ENCODE measurements at places on chromosomes 7 and 10. TPM values are rescaled to one million over a fixed set of nuclear protein-coding genes. Genes with fewer than 3 reads are reported as not detected.

- no peak for DNase-seq
- no peaks in the 10 kb centered on the region for H3K4me1 ChIP-seq
- no peaks in the 10 kb centered on the region for H3K36me3 ChIP-seq
These were observed 478.3 kb downstream of the DNAJB6 start for GRCh38 chr7:157814931-157815705.

DNA sequence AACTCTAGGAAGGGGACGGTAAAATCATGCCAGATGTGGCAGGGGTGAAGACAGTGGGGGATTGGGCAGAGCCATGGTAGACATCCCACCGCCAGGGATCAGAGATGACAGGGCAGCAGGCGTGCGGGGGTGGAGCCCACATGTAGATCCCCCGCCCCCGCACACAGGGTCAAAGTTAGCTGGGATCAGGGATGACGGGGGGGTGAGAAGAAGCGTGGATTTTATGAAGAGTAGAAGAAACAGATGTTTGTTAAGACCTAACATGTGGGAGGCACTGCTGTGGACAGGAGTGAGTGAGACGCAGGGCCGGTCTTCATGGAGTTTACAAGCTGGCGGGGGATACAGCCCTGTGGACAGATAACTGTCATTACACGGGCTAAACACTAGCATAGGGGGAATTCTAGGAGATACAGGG is 154.0 kb upstream of the KLF14 start:
- H3K36me3 ChIP-seq: peaks cover 27% of the 10 kb centered on the region
- peak overlapping the region; percentile 85 for H3K27ac ChIP-seq
- DNase-seq: no peak
- no peaks in the 10 kb centered on the region for H3K27me3 ChIP-seq
- no peak overlapping the region for H3K4me3 ChIP-seq

DNA sequence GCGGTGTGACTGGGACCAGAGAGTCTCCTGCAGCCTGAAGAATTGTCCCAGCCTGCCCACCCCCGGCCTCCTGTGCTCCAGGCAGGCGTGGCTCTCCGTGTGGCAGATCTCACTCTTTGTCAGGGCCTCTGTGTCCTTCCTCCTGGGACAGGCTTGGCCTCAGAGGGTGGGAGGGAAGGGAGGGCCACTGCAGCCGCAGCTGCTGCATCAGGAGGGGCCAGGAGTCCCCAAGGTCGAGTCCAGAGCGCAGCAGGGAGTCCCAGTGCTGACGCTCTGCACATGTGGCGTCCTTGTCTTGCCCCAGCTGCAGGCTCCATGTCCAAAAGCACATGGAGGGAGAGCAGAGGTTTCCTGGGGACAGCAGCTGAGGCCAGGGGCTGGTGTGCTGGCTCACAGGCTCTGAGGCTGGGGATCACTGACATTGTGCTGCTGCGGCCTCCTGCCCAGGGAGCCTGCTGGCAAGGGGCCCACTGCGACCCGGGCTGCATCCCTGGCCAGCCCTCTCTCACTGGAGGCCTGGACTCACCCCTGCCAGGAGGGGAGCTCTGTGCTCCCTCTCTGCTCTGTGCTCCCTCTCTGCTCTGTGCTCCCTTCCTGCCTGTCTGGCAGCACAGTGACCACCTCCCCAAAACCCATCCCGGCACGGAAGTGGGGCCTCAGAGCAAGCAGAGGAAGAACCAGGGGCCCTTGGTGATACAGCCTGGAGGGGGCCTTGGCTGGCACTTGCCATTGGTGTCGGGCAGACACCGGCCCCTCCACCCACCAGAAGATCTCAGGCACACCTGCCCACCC is 114.6 kb upstream of the RET start:
- H3K4me1 ChIP-seq: no peaks in the 10 kb centered on the region
- no peak overlapping the region for H3K27ac ChIP-seq
- DNase-seq: no peak
- no peaks in the 10 kb centered on the region for H3K36me3 ChIP-seq
- H3K27me3 ChIP-seq: no peaks in the 10 kb centered on the region
- no peak overlapping the region for H3K4me3 ChIP-seq

DNA sequence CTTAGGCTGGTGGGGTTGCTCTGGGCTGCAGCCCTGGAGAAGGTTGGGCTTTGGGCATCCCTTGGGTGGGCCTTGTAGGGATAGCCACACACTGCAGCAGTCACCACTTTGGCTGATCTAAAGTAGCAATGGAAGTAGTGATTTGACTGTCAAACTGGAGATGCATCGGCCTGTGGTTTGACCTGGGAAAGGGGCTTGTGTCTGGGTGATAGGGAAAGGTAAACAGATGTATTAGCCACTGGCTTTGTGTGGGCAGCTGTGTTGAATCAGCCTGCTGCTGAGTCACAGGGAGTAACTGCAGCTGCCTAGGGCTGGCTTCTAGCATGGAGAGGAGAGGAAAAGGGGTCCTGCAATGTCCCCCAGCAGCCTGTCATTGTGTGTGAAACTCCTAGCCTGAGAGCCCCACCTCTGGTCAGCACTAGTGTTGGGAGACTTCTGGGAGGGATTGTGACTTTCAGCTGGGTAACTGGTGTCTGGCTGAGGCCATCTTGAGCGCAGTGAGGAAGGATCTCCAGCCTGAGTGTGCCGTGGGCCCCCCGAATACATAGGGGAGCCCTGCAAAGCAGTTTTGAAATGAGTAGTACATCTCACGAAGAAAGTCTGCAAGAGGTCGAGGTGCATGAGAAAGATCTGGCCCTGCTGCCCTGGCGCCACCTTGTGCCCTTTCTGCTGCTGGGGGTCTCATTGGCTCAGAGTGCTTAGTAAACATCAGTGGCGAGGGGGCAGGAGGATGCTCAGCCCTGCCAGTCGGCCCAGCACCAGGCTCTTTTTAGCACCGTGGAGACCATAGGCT is 117.3 kb downstream of the FANK1 start:
- peaks cover 9% of the 10 kb centered on the region for H3K4me1 ChIP-seq
- H3K27me3 ChIP-seq: peaks cover 4% of the 10 kb centered on the region
- peak; percentile 8 for DNase-seq
- H3K4me3 ChIP-seq: no peak overlapping the region

- H3K4me1 ChIP-seq: no peaks in the 10 kb centered on the region
- H3K27ac ChIP-seq: no peak overlapping the region
- DNase-seq: no peak
- peaks cover 3% of the 10 kb centered on the region for H3K36me3 ChIP-seq
These were observed 5.7 kb upstream of the RBM28 start for GRCh38 chr7:128349466-128349825.

- H3K36me3 ChIP-seq: no peaks in the 10 kb centered on the region
- no peak for DNase-seq
- H3K27ac ChIP-seq: no peak overlapping the region
- H3K4me3 ChIP-seq: no peak overlapping the region
These were observed 48.6 kb upstream of the PDGFA start for GRCh38 chr7:568031-568951.

DNA sequence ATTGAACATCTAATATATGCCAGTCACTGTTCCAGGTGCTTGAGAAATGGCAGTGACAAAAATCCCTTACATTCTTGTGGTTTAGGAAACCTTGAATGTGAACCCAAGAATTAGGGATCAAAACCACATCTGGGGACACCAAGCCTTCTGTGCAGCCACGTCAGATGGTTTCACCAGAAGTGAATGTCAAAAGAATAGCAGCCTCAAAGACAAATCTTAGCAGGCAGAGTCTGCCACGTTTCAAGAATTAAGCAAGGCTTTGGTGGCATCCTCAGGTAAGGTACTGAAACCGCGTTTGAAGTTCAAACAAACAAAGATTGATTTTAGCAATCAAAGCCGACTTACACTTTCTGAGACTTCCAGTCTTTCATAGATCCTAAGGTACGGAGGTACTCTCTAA is 225.5 kb upstream of the GNAI1 start:
- H3K27ac ChIP-seq: no peak overlapping the region
- no peak overlapping the region for H3K4me3 ChIP-seq
- no peaks in the 10 kb centered on the region for H3K36me3 ChIP-seq
- peaks cover 27% of the 10 kb centered on the region for H3K4me1 ChIP-seq
- no peak for DNase-seq

DNA sequence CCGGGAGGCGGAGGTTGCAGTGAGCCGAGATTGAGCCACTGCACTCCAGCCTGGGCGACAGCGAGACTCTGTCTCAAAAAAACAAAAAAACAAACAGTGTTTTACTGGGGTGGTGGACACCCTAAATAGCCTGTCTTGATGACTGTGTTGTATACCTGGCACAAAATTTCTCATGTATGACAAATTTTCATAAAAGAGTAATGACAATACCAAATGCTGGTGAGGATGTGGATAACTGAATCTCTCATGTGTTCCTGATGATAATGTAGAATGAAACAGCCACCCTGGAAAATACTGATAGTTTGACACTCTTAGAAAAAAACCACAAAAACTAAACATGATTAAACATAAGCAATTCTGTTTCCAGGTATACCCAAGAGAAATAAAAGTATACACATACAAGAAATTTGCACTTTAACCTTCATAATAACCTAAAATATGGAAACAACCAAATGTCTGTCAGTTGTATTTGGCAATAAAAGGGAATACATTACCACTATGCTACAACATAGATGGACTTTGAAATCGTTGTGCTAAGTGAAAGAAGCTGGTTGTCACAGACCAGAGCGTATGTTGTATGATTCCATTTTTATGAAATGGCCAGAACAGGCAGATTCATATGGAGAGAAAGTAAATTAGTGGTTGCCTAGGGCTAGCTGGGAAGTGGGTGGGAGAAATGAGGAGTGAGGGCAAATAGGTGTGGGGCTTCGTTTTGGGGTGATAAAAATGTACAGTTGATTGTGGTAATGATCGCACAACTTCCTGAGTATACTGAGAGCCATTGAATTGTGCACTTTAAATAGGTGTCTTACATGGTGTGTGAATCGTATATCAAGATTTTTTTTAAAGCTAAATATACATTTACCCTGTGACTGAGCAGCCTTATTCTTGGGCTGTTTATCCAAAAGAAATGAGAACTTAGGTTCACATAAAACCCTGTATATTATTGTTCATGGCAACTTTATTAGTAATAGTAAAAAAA is 12.5 kb downstream of the WDR37 start:
- no peak overlapping the region for H3K4me3 ChIP-seq
- peaks cover 32% of the 10 kb centered on the region for H3K4me1 ChIP-seq
- H3K27ac ChIP-seq: peak overlapping the region; percentile 85
- DNase-seq: no peak
- peaks cover 10% of the 10 kb centered on the region for H3K36me3 ChIP-seq
- no peaks in the 10 kb centered on the region for H3K27me3 ChIP-seq

- no peak for DNase-seq
- H3K4me1 ChIP-seq: peaks cover 80% of the 10 kb centered on the region
- peak overlapping the region; percentile 57 for H3K4me3 ChIP-seq
- peak overlapping the region; percentile 93 for H3K27ac ChIP-seq
- peaks cover 10% of the 10 kb centered on the region for H3K36me3 ChIP-seq
These were observed 7.2 kb downstream of the CDCA7L start for GRCh38 chr7:21938463-21938862.

GRCh38 chr10:101291331-101292193 is 62.3 kb upstream of the LBX1 start:
- DNase-seq: peak; percentile 58
- H3K4me1 ChIP-seq: peaks cover 5% of the 10 kb centered on the region
- H3K4me3 ChIP-seq: peak overlapping the region; percentile 94

BBIP1 gene
- 34.5 TPM for total RNA-seq

ASB10 gene
- total RNA-seq: not detected

NPFFR1 gene
- total RNA-seq: not detected

Data from activated T-cell treated with anti-CD3 and anti-CD28 coated beads, Interleukin-2, amount 50 U/mL, for 72 hours (primary cell).